H1 (cell line): ENCODE measurements at places on chromosomes 16 and 17. TPM values are rescaled to one million over a fixed set of nuclear protein-coding genes. Genes with fewer than 3 reads are reported as not detected.

Gene PRDM7
- not detected in 2 replicates for total RNA-seq

Gene OR2C1
- total RNA-seq, result not detected in 2 replicates

- H3K36me3 ChIP-seq, result no peaks in the 10 kb centered on the region; the same call in 1 of the 2 replicates
- peak overlapping the region; percentile 96 for H3K4me3 ChIP-seq
- DNase-seq, result no peak
- H3K27ac ChIP-seq, result peak overlapping the region; percentile 52
Observed at GRCh38 chr16:67805718-67806427, 487 bp downstream of the RANBP10 start.

DNA sequence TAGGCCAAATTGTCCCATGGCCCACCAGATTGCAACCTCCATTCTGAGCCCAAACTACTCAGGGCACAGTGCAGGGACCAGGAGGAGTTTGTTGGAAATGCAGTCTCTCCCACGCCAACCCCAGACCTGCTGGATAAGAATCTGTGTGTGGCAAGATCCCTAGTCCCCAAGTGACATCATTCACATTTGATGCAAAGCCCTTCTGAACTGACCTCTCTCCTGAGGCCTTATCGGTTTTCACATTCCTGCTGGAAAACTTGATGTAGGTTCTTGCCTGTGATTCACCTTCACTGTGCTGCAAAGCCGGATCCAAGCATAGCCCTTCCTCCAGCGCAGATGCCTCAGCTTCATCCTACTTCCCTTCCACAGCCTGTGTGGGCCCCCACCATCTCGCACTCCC lies 6.6 kb upstream of the SHCBP1 start:
- peaks cover 3% of the 10 kb centered on the region; the same call in 1 of the 2 replicates for H3K4me1 ChIP-seq
- H3K27me3 ChIP-seq, result no peaks in the 10 kb centered on the region
- no peak for DNase-seq

- no peak for DNase-seq
- no peaks in the 10 kb centered on the region for H3K36me3 ChIP-seq
- no peaks in the 10 kb centered on the region for H3K4me1 ChIP-seq
- no peaks in the 10 kb centered on the region for H3K27me3 ChIP-seq
- no peak overlapping the region for H3K4me3 ChIP-seq
Observed at GRCh38 chr17:77847221-77848085, 111.0 kb upstream of the TNRC6C start.
